Stimulated activated CD4-positive, alpha-beta T cell treated with anti-CD3 and anti-CD28 coated beads, Interleukin-2, amount 100 ng/mL, for 24 hours (primary cell): ENCODE measurements at places on chromosomes 3 and 15.

DNA sequence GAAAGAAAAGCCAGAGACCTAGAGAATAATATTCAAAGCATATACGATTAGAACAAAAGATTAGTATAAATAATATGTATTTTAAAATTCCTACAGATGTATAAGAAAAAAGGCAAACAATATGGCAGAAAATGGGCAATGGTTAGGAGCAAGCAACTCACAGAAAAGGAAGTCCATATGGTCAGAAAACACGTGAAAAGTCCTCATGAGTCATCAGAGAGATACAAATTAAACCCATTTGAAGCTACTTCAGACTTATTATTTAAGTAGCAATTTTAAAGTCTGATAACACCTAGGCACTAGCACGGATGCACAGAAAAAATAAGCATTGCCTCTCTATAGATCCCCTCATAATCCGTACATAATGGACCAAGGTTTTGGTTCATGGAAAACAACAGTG is 25.6 kb downstream of the SLC7A14 start:
- no peak for DNase-seq

DNA sequence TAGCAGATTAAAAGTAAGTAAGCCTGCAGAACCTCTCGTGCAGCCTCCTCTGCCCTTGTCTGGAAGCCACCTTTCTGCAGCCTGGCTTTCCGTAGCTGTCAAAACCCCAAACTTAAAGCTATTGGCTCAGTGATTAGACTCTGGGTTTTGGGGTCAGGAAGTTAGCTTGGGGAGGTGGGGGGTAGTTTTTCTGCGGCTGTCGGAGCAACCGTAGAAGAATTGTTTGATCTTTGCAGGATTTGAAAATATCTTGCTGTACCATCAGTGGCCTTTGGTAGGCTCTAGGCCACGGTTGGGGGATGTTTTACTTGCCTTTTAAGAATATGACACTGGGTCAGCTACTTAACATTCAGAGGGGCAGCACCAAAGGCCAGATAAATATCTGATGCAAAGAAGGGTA is 88.4 kb upstream of the RASGRP1 start:
- DNase-seq: peak; percentile 45

DNA sequence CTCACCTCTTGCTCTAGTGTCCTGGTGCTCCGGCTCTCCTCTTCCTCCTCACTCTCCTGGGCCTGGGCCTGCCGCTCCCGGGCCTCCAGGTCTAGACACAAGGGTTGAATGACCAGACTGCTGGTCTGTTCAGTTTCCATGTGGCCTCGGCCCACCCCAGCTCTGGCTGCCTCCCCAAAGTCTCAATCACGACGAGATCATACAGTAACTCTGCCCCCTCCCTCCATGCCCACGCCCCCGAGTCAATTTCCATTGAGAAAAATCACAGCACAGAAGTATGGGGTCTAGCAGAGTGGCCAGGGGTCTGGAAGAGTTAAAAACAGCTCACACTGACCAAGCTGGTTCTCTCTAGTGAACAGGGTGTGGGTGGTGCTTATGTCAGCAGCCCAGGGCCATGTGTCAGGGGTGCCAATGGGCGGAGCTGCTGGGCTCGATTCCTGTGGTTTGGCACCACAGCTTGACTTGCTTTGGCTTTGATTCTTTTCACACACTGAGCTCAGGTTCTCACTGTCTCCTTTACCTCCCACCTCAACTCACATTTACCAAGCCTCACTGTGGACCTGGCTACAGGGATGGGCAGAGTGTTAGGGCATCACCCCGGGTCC is 6.9 kb downstream of the C15orf62 start:
- peak; percentile 30 for DNase-seq

GRCh38 chr3:67327582-67327981 is 326.8 kb downstream of the SUCLG2 start:
- DNase-seq: no peak

DNA sequence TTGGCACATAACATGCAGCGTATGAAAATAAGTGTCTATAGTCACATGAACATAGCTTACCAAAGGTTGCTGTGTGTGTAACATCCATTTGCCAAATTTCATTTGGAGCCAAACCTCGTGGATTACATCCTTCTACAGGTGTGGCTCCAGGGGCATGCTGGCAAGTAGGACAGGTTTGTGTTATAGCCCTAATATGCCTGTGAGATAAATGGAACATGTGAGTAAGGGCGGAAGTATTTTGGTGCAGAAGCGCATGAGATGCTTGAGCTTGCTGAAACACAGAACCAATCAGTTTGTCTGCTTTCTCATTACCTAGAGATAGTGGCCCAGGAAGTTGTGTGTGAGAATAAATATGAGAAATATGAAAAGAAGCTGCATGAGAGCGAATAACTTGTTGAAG is 21.8 kb upstream of the XCR1 start:
- no peak for DNase-seq

GRCh38 chr3:123161167-123161566 is 40.6 kb upstream of the SEC22A start:
- DNase-seq: no peak

- no peak for DNase-seq
Observed at GRCh38 chr3:20344400-20344959, 158.5 kb upstream of the SGO1 start.

GRCh38 chr3:58122936-58123700 is 87.7 kb downstream of the DNASE1L3 start:
- DNase-seq: no peak

GRCh38 chr15:66236806-66237375 is 16.7 kb downstream of the MEGF11 start:
- DNase-seq: no peak

GRCh38 chr3:118978393-118978758 is 56.3 kb downstream of the IGSF11 start:
- no peak for DNase-seq

DNA sequence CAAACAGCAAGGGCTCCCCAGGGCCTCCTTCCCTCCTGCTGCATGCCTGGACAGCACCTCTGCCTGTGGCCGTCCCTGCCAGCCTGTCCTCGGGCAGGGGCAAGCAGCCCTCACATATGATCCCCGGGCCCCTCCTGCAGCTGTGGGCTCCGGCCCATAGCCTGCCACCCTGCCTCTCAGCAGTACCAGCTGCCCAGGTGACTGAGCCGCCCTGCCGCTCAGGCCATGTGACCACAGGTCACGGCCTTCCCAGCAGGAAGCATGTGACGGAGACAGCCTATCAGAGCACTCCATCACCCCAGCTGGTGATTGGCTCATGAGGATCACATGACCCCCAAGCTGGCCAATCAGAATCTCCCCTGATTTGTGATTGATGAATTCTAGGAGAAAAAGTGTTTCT is 23.9 kb downstream of the ALDH1L1 start:
- no peak for DNase-seq

GRCh38 chr15:80182611-80183261 is 29.9 kb downstream of the FAH start:
- no peak for DNase-seq

DNA sequence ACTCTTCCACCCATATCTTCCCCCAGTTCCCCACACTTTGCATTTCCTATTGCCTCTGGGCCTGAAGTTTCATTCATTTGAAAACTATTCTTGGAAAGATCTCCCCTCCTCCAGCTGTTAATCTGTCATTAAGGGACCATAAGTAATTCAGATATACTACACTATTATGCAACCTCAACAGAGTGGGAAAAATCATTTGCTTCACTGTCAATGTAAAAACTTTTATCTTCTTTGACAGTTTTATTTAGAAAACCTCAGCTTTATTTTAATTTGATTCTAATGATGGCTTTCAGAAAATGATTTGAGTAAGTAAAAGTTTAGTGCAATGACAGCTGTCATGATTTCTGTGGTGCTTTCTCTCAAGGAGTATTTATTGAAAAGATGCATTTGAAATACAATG is 435.3 kb upstream of the KCNMB2 start:
- DNase-seq: no peak

GRCh38 chr3:123586968-123587367 is 2.1 kb upstream of the HACD2 start:
- DNase-seq: no peak

DNA sequence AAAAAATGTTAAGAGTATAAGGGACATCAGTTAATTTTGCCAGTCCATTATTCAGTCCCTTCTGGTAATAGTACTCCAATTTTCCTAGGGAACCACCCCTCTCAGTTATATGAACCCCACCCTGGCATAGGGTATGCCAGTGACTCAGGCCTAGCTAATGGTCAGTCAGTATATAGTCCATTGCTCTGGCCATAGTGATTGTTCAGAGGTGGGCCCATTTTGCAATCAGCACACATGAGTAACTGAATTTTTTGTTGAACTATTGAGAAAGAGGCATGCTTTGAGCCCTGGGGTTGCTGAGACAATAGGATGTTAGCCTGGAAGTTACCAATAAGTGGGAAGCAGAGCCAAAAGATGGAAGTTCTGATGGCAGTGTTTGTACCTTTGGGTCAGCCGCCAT is 4.1 kb downstream of the LRCH3 start:
- no peak for DNase-seq

- no peak for DNase-seq
Observed at GRCh38 chr3:150729682-150730360, 26.1 kb upstream of the ERICH6 start.

DNA sequence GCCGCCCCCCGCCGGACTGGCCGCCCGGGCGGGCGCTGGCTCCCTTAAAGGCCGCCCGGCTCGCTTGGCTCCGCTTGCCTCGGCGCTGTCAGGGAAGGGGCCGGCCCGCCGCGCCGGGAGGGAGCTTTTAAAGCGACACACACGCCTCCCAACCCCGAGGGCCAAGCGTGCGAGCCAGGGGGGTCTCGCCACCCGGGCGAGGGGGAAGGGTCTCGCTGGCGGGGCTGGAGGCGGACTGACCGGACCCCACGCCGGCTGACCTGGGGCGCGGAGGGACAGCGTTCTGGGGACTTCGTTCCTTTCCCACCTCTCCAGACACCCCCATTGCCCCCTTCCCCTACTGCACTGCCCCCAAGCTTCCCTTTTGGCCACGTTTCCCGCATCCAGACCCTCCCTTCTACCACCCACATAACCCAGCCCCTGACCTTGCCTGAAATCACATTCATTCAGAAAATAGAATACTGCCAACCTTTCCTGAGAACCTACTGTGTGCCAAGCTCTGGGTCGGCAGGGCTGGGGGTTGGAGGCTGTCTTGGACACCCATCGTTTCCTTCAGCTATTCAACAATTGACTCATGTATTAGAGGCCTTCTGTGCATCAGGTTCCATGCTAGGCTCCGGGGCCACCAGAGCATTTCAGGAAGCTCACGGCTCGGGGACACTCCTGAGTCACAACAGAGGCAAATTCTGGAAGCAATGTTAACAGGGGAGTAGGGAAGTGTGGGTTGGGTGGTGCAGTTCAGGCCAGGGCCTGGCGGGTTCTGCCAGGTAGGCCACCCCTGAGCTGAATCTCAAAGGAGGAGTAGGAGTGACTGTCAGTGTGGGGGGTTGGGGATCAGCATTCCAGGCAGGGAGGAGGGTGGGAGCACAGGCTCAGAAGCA is at the start of gene INSYN1:
Gene INSYN1, minus strand, starts transcription at position 102 of the 881 bp plus-strand sequence. CDS start 2,221 bp downstream, outside the sequence.
- DNase-seq: no peak

DNA sequence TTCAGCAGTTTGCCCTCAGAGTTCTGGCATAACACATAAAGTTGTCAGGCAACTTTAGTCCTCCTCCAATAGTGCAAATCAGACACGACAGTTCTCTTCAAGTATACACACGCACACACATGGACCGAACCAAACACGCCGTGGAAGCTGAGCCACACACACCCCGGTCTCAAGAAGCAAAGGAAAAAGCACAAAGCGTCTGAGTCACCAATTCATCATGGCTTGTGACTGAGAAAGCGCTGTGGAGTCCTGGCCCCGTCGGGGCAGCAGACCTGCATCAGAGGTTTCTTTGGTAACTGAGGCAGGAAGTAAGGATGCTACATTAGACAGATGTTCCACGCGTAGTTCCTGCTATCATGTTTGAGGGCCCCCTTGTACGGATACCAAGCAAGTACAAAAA is 85.7 kb downstream of the VGLL4 start:
- DNase-seq: no peak

GRCh38 chr3:35641920-35642527 is 2.7 kb downstream of the ARPP21 start:
- no peak for DNase-seq
